Left forelimb (tissue), 1 donor: ENCODE measurements at places on chromosomes 5 and 9.

DNA sequence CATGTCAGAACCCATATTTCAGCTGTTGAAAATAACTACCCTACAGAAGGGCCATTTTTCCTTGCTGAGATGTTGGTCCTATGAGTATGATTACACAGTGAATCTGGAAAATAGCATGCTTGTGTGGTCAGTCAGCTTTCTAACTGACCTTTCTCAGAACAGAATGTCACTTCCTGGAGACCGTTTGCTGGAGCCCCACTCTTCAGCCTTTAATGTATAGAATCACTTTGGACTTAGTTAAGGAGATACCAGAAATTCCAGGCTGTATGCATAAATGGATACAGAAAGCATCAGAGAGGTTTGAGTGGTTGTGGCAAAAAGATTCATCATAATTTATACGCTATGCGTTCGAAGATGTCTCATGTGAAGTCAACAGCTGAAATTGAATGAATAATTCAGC lies 488.1 kb downstream of the EBF1 start:
- DNase-seq, result no peak

DNA sequence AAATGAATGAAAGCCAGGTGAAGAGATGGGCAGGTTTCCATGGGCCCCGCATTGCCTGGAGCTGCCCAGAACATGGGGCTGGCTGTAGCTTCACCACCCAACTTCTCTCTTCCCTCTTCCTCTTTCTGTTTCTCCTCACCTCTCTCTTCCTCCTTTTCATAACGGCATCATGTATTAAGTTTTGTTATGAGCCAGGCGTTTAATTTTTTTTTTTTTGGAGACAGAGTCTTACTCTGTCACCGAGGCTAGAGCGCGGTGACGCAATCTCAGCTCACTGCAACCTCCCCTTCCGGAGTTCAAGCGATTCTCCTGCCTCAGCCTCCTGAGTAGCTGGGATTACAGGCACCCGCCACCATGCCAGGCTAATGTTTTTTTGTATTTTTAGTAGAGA lies 13.0 kb upstream of the SPINK4 start:
- no peak for DNase-seq

DNA sequence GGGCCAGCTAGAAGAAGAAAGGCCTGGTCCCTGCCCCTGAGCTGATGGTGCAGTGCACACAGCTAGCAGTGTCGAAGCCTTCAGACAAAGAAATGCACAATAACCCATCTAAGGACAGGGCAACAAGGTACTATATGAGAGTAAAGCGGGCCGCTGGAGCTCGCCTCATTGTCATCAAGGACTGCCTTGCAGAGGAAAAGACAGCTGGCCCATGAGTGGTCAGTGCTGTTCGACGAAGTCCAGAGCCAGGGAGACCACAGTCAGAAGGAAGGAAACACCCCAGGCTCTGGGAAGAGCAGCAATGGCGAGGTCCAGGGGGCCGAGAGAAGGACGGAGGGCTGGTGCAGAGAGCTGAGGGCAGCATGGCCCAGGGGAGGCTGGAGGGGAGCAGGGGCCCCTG lies 17.3 kb downstream of the ATPSCKMT start:
- DNase-seq, result no peak

DNA sequence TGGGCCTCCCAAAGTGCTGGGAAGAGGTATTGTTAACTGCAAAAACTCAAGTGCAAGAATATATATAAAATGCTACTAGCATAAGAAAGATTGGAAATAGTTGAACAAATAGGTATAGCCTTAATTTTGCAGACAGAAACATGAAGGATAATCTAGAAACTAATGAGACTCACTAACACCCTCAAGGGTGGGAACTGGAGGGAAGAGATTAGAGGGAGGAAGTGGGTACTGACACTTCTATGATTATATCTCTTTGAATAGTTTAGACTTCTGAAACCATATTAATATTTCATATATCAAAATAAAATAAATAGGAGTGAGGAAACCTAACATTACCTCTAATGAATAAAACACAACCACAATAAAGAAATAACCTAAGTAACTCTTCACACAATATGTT lies 23.0 kb downstream of the AUH start:
- no peak for DNase-seq

- no peak for DNase-seq
Observed at GRCh38 chr9:113154471-113154870, 3.7 kb downstream of the SLC31A2 start.

GRCh38 chr5:144318011-144318410 lies 147.3 kb downstream of the KCTD16 start:
- DNase-seq, result no peak

DNA sequence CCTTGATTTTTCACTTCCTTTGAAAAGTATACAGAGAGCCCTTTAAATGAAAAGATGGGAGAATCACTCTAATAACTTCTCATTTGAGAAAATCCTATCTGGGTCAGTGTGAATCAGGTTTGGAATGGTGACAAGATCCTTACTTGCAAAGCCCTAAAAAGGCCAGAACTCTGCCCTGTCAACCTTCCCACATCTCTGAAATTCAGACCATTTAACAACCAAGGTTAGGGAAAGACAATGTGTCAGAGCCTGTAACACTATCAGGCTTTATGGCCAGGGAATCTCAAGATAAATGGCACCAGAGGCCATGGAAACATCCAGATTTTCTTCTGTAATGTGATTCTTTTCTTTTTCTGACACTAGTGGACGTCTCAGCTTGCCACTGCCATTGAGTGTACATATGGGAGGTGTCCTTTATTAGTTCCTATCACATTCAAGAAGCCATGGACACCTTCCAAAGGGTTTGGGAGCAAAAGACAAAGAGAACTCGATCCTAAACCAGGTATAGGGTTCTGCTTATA lies 165.7 kb upstream of the GPR151 start:
- no peak for DNase-seq

GRCh38 chr5:109649318-109649717 lies 40.4 kb upstream of the MAN2A1 start:
- DNase-seq, result no peak

- no peak for DNase-seq
Observed at GRCh38 chr5:8349855-8350254, 480.9 kb downstream of the MTRR start.

GRCh38 chr9:785997-786396 lies 55.5 kb upstream of the DMRT1 start:
- DNase-seq, result no peak

DNA sequence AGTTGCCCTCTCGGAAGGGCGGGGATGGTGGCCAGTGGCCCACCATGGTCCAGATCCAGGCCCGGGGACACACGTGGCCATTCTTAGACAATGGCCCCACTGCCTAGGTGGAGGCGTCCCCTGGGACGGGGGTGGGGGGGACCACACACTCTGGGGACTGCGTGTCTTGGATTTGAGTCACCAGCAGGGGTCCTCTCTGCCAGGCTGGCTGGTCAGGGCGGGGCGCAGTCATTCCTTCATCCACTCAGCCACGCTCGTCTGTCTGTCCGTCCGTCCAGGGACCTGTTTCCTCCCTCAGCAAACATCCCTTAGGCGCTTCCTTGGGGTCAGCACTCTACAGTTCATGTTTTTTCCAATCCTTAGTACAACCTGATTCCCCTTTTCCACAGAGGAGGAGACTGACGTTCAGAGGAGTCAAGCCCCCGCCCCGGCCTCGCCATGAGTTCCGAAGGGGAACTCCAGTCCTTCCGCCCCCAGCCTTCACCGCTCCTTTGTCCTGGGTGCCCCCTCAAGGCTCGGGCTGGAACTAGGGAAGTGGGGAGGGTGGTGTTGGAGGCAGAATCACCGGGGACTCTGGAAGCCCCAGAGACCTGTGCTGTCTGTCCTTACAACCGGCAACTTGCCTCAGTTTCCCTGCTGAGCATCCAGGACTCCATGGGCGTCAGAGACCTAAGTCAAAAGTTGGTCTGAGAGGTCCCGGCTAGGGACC lies 276.6 kb upstream of the MVB12B start:
- no peak for DNase-seq

DNA sequence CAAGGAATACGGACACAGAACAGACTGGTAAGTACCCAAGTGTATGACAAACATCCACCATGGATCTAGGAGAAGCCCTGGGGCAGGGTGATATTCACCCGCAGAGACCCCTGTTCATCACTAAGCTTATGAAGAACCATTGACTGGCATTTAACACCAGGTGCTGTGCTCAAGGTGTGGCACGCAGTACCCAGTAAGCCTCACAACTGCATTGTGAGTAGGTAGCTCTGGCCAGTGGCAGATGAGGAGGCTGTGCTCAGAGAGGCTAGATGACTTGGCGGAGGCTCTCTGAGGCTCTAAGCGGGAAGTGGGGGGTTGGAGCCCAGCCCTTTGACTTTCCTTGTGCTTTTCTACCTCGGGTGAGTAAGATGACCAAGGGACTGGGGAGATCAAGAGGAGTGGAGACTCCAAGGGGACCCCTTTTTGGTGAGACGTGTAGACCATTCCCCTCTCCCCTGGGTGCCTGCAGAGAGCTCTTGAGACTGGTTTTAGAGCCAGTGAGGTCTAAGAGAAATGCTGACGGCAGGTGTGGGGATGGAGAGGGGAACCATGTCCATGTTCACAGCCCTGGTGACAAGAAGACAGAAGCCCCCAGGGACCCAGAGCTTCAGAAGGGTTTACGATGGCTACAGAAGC lies 70.8 kb downstream of the IL6ST start:
- DNase-seq, result no peak

DNA sequence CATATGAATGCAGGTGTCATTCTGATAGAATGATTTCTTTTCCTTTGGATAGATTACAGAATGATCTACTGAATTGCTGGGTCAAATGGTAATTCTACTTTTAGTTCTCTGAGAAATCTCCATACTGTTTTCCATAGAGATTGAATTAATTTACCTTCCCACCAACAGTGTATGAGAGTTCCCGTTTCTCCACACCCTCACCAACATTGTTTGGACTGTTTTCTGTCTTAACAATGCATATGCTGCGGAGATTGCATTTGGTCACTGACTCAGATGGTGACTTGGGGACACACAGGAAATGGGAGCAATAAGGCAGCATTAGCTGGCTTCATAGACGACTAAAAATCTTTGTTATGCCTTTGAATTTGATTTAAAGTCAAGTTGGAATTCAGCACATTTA lies 95.9 kb downstream of the CDH6 start:
- DNase-seq, result no peak

DNA sequence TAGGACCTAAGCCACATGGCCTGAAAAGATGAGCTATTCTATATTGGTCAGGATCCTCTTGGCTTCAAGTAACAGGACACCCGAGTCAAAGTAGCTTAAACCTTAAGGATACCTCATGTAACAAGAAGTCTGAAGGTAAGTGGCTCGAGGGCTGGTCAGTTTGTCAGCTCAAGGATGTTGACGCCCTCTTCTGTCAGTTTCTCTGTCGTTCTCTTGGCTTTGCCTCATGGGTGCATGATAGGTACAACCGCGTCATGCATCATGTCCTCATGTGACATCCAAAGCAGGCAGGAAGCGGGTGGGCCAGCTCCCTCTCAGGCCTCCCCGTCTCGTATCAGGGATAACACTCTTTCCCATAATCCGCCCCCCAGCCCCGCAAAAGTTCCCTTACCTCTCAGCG lies 22.1 kb upstream of the TCERG1 start:
- no peak for DNase-seq

DNA sequence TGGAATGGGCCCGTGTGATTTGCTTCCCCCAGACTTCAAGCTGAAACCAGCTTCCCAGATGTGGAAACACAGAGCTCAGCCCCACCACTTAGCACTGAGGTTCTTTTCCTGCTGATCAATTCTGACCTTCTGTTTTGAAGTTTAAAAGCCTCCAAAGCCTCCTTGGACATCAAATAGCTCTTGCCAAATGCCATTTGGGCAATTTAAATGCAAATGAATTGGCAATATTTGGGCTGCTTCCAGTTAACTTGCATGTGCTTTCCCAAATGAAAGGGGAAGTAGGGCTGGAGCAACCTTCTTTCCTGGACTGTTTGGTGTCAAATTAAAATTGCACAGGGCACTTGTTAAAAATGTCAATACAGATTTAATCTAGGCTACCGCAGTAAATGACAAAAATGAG lies 710.5 kb downstream of the TLR4 start:
- DNase-seq, result no peak

DNA sequence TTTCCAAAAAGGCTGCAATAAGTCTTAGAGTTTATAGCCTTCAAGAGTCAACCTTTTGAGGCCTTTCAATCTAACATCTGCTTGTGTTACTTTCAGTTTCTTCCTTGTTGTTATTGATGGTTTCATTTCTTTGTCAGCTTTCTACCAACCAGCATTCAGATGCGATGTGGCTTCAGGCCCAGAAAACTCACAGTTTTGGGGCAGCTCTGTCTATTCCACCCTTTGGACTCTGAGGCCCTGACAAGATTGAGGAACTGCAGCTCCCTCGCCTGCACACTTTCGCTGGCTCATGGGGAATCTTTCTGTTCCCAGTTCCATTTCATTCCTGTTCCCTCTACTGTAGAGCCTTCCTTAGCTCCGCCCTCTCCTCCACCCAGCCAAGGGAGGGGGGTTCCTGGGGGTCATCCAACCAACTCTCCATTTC lies 13.3 kb upstream of the WHRN start:
- DNase-seq, result no peak

- no peak for DNase-seq
Observed at GRCh38 chr5:10762776-10763500, 1.9 kb upstream of the DAP start.

- no peak for DNase-seq
Observed at GRCh38 chr9:136655536-136656182, 7.1 kb upstream of the EGFL7 start.

DNA sequence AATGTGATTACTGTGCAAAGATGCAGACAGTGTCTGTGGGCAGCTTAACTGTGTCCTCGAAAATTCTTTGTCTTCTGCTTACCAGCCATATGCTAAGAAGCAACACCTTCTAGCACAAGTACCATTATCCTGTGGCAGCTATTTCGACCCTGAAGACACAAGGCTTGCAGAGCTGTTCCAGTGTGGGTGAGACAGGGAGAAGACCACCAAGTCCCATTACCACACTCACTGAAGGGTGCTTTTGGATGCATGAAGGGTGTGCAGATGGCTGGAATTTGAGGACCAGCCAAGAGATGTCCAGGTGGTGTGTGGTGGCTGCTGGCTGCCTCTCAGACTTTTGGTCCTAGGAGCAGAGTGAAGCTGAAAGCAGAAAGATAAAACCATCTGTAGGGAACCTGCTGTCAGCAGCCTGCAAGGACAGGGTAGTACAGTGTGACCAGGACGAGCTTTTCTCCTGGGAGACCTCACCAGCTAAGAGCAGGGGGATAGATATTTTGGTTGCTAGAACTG lies 161.8 kb downstream of the ICE1 start:
- DNase-seq, result no peak

- DNase-seq, result no peak
Observed at GRCh38 chr5:81016116-81016515, 56.0 kb downstream of the RASGRF2 start.
